Heart left ventricle (tissue), 16 donors: ENCODE measurements at places on chromosomes 13 and 19. TPM values are rescaled to one million over a fixed set of nuclear protein-coding genes. Genes with fewer than 3 reads are reported as not detected.
A peak's percentile ranks its signal among the peaks of the same experiment; 100 is the strongest.

The IRS2 gene
- 54.9 TPM for total RNA-seq

The FAM124A gene
- total RNA-seq, result 5.6 TPM

The CDC42EP5 gene
- total RNA-seq, result 12.9 TPM

DNA sequence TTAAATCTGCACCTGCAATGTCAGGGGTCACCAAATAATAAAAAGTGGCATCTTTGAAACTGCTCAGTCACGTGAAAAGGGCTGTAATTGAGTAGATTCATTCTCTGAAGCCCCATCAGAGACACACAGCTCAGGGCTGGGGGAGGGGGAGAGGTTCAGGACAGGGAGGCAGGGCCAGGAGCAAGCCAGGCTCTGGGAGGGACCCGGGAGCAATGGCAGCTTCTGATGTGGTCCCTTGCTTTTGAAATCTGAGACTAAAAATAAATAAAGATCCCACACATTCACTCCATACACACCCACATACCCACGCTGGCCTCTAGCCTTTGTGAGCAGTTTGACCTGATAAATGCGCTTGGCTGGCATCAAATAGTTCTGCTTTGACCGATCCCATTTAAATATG is 32.8 kb downstream of the GSX1 start:
- no peak overlapping the region for H3K4me3 ChIP-seq
- peaks cover 7% of the 10 kb centered on the region for H3K4me1 ChIP-seq
- H3K27me3 ChIP-seq, result peaks cover 21% of the 10 kb centered on the region
- no peaks in the 10 kb centered on the region for H3K36me3 ChIP-seq
- DNase-seq, result no peak

DNA sequence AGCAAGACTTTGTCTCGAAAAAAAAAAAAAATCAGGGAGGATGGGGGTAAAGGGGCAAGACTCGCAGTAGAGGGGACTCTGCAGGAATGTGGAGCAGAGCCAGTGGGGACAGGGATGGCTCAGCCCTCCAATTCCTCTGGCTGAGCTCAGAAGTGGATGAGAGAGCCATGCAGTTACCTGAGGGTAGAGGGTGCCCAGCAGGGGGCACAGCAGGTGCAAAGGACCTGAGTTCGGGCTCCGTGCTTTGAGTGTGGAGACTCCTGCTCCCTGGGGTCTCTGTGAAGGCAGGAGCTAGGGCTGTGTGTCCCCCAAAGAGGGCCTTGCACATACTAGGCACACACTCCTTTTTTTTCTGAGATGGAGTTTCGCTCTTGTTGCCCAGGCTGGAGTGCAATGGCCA is 7.7 kb downstream of the DOCK6 start:
- no peak for DNase-seq
- peaks cover 24% of the 10 kb centered on the region for H3K36me3 ChIP-seq
- H3K27ac ChIP-seq, result peak overlapping the region; percentile 79
- H3K27me3 ChIP-seq, result no peaks in the 10 kb centered on the region
- peaks cover 48% of the 10 kb centered on the region for H3K4me1 ChIP-seq
- H3K4me3 ChIP-seq, result no peak overlapping the region

GRCh38 chr19:10339380-10339960 is at the start of gene ICAM3:
Gene ICAM3, minus strand, starts transcription at chr19:10339624. Its CDS starts 10 bp downstream, at chr19:10339614.
- peaks cover 21% of the 10 kb centered on the region for H3K4me1 ChIP-seq
- peak; percentile 47 for DNase-seq
- no peak within 1 kb of the TSS for H3K4me3 ChIP-seq
- no peaks in the 10 kb centered on the region for H3K27me3 ChIP-seq

GRCh38 chr19:54928299-54928698 is 19.0 kb downstream of the NLRP7 start:
- no peaks in the 10 kb centered on the region for H3K27me3 ChIP-seq
- H3K27ac ChIP-seq, result no peak overlapping the region
- H3K36me3 ChIP-seq, result no peaks in the 10 kb centered on the region

DNA sequence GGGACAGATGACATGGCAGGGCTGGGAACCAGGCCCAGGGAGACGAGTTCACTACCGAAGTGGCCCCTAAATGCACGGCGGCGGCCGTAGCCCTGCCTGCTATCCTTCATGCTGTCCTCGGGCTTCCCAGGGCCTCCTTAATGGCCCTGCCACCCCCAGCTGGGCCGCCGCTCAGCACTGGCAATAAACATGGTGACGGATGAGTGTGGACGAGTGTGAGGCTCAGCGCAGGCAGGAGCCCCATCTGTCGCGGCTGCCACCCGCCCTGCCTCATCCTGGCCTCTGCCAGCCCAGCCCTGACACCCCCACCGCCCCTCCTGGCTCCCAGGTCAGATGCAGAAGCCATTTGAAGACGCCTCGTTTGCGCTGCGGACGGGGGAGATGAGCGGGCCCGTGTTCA is 13.6 kb downstream of the PIN1 start:
- no peak overlapping the region for H3K4me3 ChIP-seq
- no peak overlapping the region for H3K27ac ChIP-seq
- peaks cover 4% of the 10 kb centered on the region for H3K36me3 ChIP-seq
- no peaks in the 10 kb centered on the region for H3K27me3 ChIP-seq

- no peaks in the 10 kb centered on the region for H3K27me3 ChIP-seq
- no peaks in the 10 kb centered on the region for H3K36me3 ChIP-seq
- no peak overlapping the region for H3K27ac ChIP-seq
- DNase-seq, result no peak
Observed at GRCh38 chr13:75226092-75226491, 255.9 kb downstream of the TBC1D4 start.
